ENCODE measurements at places on chromosomes 13 and 19. TPM values are rescaled to one million over a fixed set of nuclear protein-coding genes. Genes with fewer than 3 reads are reported as not detected.

Gene IFNL1
- total RNA-seq: not detected

Gene CYP2A6
- not detected for total RNA-seq

Gene RYR1
- 1.8 TPM for total RNA-seq

Gene FGF9
- under 0.01 TPM for total RNA-seq

Gene TMED1
- 51.5 TPM for total RNA-seq

Gene SIGLECL1
- total RNA-seq: not detected

Gene KLK15
- total RNA-seq: not detected

Gene ZNF540
- total RNA-seq: 0.08 TPM

Gene TEX26
- not detected for total RNA-seq

Gene ATP7B
- 1.4 TPM for total RNA-seq

Gene TMEM272
- not detected for total RNA-seq
